NCI-H446 treated with DMSO at 0.1 percent for 48 hours (cell line): ENCODE measurements at places on chromosomes 13 and 19.

- DNase-seq = no peak
These were observed 34.8 kb upstream of the C1QTNF9 start for GRCh38 chr13:24274452-24275021.

DNA sequence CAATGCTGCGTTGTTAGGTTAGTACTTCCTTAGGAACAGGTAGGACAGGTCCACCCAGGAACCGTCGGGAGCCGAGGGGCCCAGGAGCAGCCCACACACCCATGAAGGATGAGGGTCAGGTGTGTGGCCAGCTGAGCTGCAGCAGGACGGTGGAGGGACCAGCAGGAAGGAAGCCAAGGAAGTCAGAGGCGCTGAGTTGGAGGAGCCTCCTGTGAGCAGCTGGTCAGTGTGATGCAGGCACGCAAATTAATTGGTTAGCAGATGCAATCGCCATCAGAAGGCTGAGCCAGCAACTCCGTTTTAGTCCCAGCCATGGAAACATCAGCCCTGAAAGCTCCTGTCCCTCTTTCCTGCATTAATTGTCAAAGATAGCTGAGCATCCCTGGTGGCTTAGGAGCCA, 114.9 kb upstream of the SOX1 start:
- DNase-seq = no peak

- no peak for DNase-seq
These were observed 587.3 kb downstream of the EFNB2 start for GRCh38 chr13:105948143-105948542.

- no peak for DNase-seq
These were observed 58.5 kb downstream of the C13orf42 start for GRCh38 chr13:51052581-51052980.

DNA sequence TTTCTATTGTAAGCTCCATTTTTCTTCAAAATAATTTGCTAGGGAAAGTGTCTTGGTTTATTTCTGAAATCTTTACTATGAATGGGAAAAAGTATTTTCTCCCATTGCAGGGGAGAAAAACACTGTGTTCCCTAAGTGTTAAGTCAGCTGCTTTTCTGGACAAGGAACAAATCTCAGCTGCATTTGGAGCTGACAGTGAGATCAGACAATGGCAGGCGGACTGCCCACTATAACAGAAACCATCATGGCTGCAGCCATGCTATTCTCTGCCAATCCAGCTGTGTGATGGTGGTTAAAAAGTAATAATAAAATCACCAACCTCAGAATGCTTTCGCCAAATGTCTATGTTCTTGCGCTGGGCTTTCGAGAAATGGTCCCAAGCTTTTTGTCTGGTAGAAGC, 302.7 kb downstream of the DNAJC15 start:
- no peak for DNase-seq

- no peak for DNase-seq
These were observed 60.3 kb downstream of the ERCC5 start for GRCh38 chr13:102905905-102906771.

- DNase-seq = no peak
These were observed 1.2 kb downstream of the NUDT15 start for GRCh38 chr13:48038761-48039160.

DNA sequence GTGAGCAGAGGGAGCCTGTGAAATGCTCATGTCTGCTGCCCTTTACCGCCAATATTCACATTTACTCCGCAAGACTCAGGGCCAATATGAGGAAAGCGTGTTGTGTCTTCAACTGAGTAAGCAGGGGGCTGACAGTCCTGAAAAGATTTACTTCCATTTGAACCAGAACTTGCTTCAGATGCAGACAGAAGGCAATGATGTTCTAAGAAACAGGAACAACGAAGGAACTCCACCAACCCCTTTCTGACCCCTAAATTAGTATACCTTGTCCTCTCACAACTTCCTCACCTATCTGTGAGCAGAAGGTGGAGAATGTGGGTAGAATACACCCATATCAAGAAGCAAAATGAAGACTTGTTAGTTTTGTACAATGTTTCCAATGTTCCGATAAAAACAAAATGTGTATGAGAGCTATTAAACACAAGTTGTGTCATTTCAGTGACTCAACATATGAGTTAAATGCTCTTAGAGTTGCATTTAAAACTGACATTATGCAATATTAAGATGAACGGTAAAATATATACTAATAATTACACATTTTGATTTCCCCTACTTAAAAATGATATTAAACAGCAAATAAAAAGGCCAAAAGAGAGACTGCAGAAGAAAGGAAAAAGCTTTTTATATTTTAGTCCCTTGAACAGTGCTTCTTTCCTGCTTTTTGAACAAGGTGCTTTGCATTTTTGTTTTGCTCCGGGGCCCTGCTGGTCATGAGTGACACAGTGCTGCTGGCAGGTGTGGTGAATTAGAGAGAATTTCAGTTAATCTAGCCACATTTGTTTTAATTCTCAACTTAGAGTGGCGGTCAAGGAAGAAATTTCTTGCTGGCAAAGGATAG, 16.0 kb downstream of the TMEM272 start:
- no peak for DNase-seq

DNA sequence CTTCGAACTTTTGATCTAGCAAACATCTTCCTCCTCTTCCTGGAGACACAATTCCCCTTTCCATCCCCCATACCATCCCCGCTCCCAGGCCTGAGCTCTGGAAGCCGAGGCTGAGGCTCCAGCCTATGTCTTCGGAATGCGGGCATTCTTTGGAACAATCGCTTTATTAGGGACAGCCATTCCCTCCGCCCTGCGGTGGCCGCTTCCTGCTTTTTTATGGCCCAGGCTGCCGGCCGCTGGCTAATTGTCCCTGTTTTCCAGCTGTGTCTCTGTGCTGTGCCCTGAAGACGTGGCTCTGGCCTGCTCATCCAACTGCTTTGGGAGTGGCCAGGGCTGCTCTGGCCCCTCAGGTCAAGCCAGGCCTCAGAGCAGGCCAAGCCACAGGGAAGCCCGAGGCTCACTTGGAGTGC, 2.1 kb upstream of the CDX2 start:
- DNase-seq = no peak

DNA sequence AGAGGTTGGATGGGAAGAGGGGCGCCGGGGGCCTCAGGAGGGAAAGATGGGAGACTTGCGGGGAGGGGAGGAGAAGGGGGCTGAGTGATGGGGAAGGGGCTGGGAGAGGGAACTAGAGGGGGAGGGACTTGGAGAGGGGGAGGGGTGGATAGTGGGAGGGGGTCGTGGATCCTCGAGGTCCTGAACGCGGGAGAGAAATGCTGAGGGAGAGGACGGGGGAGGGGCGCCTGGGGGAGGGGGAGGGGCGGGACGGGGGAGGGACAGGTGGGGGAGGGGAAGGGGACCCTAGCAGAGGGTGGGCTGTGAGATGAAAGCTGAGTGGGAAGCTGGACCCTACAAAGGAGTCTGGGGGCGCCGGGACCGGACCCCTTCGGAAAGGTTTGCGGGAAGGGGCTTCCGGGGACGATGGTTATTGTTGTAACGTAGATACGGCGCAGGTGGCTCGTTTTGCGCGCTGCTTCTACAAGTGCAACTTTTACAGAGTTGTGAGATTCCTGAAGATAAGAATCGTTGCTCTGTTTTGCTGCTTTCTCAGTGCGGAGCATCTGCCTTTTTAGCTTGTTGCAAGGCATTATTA, 418 bp downstream of the ZNF444 start:
- no peak for DNase-seq

- DNase-seq = no peak
These were observed 844.9 kb downstream of the OLFM4 start for GRCh38 chr13:53873558-53873957.
